ENCODE measurements at places on chromosomes 3 and 15. TPM values are rescaled to one million over a fixed set of nuclear protein-coding genes. Genes with fewer than 3 reads are reported as not detected.

The SLC2A2 gene
- total RNA-seq, result not detected

- DNase-seq, result no peak
These were observed 32.6 kb upstream of the RAB11A start for GRCh38 chr15:65836665-65837064.

DNA sequence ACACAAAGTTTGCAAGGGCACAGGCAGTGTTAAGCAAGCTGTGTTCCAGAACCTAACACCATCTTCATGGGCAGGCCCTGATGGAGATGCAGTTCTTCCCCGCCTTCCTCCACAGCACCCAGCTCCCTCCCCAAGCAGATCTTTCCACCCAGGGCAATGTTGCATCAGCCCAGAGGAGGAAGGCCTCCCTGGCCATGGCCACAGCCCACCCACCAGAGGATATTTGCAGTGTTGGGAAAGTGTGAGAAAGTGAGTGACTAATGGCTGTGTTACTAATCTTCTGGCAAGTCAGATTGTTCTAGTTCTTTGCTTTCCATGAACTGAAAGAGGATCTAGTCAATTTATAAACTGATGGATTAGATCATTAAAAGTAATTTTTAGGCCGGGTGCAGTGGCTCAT is 42.0 kb upstream of the ATP10A start:
- DNase-seq, result no peak

- no peak for DNase-seq
These were observed 13.2 kb downstream of the POPDC2 start for GRCh38 chr3:119647171-119647570.

The ECE2 gene
- total RNA-seq, result not detected

The IMPG2 gene
- 0.41 TPM for total RNA-seq

DNA sequence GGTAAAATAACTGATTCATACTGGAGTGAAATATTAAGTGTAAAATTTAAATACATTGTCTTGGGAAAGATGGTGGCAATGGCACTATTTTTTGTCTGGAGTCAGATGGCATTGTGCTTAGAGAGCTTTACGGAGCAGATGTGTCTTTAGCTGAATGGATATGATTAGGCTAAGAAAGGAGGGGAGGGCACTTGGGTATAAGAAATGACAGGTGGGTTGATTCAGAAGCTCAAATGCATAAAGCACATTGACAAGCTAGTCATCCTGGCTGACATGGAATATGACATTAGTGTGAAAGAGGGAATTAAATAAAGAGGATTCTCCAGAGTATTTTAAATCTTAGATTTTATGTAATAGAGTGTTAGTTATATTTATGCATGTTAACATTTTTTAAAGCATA is 570.1 kb upstream of the CBLB start:
- DNase-seq, result no peak

All from naive thymus-derived CD4-positive, alpha-beta T cell (primary cell).